Endothelial cell of umbilical vein (primary cell): ENCODE measurements at places on chromosomes 12 and 14. TPM values are rescaled to one million over a fixed set of nuclear protein-coding genes. Genes with fewer than 3 reads are reported as not detected.

The DHRS2 gene
- 0.44 TPM in 1 of 2 replicates, not detected in the other for total RNA-seq

The CLEC4E gene
- total RNA-seq = not detected in 2 replicates

The LACRT gene
- total RNA-seq = not detected in 2 replicates

The STXBP6 gene
- total RNA-seq = not detected in 2 replicates

The CLEC14A gene
- total RNA-seq = 396 and 414 TPM in 2 replicates

The NR1H4 gene
- not detected in 2 replicates for total RNA-seq

The SLC5A8 gene
- not detected in 2 replicates for total RNA-seq

The RHOF gene
- 22.2 and 22.3 TPM in 2 replicates for total RNA-seq
